ENCODE measurements at places on chromosomes 12 and 14.

- DNase-seq: no peak
Observed at GRCh38 chr12:53857666-53858065, 81.0 kb upstream of the HOXC13 start.

DNA sequence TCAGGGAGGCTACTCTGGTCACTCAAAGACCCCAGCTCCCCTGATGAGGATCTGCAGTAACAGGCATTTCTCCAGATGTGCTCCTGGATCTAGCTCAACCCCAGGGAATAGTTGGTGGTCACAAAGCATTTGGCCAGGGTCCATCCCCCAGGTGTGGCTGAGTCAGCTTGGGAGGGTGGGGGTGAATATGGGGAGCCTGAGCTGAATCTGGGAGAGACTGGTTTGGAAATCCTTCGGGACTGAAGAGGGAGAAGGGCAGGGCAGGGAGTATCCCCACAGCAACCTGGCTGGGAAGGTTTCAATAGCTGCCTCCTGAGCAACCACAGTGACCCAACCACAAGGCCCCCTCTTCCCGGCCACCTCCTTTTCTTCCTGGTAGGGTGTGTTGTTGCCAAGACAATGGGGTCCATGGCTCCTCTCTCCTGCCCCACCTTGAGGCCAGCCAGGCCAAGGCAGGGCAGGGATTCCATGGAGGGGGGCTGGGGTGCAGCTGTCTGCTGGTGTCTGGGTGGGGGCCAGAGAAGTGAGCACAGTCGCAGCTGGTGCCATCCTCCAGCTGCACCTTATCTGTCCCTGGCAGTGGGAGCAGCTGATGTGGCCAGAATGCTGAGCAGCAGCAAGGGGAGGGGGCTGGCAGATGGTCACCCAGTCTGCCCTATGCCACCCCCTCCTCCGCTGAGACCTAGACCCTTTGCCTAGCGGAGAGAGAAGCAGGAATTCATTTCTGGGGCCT lies 5.5 kb downstream of the ASIC1 start:
- no peak for DNase-seq

DNA sequence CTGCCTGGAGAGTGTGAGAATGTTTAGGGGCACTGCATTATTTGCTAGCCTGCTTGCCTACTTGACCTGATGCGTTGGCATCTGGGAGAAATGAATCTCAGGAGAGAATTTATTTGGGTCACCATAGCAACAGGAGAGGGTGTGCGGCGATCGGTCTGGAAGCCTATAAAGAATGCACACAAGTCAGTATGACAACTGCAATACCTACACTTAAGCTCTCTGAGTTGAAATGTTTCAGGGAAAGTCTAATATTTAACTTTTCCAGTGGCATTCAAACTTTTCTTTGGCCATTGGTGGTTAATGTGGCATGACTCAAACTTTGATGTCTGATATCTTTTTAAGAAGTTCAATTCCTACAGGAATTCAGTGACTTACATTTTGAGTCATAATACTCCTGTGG lies 205.1 kb downstream of the NEDD1 start:
- DNase-seq: no peak

DNA sequence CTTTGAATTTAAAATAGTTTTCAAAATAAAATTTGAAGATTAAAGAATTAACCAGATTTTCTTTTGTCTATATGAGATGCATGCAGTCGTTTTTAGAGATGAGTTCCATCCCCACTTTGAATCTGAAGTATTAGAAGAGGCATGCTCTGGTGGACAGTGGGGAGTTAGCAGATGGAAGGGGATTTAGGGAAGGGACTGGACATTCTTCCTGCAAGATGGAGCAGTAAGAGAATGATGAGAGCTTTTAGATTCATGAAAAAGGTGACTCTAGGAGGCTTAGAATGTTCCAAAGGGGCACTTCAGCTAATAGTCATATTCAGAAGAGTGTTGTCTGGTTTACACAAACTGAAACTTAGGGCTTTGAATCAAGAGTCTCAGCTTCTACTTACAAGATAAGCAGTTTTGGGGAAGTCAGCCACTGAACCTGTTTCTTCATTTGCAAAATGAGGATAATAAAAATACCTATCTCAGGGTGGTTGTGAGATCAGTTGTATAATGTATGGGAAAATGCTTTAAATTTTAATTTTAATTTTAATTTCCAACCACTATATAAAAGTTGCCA lies 3.7 kb downstream of the ZBTB1 start:
- no peak for DNase-seq

- no peak for DNase-seq
Observed at GRCh38 chr12:68163560-68164081, 4.1 kb upstream of the IFNG start.

GRCh38 chr14:105841022-105842009 lies 314.9 kb downstream of the TMEM121 start:
- DNase-seq: no peak

DNA sequence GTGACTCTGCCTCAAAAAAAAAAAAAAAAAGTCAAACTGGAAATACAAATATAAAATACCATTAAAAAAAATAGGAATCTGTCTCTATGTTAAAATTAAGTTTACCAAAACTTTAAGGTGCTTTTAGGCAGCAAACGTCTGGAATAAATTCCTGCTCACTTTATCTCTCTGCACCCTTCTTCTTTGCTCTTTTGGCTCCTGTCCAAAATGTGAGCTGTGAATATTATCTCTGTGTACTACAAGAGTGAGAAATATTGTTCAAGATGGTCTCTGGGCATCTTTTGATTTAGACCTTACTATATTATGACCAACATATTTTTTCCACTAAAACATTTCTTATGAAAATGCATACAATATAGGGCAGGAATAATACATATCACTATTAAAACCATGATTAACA lies 63.7 kb downstream of the PUS7L start:
- DNase-seq: no peak

DNA sequence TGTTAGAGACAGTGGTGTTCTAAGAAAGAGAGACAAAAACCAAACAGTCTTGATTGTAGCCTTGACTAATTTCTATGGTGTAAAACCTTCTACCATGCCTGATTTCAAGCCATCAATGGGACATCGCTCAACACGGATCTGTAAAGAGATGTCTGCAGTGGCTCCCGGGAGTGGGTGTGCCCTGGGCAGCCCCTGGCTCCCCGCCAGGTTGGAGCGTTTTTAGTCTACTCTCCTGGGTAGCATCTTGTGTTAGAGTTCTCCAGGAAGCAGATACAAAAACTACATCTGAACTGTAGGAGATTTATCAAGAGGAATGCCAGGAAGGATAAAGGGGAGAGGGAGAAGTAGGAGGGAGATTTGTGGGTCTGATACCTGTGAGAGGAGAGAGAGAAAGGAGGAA lies 1212.9 kb downstream of the BCL11B start:
- DNase-seq: no peak
